HL-60 (cell line): ENCODE measurements at places on chromosomes 7 and 10.
A peak's percentile ranks its signal among the peaks of the same experiment; 100 is the strongest.

- no peak for DNase-seq
These were observed 273.6 kb downstream of the DYNC1I1 start for GRCh38 chr7:96045919-96046318.

DNA sequence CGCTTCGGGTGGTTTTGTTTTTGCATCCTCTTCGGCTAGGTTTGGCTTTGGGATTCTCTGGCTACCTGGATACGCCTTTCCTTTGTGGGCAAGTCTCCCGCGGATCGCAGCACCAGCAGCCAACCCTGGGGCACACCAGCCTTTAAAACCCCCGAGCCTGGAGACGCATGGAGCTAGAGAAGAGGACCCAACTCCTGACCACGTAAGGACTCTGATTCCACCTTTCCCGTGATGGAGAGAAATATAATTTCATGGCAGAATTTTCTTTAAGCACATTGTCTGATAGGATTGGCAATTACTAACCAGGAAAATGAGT, 535.4 kb upstream of the GALNT17 start:
- DNase-seq, result no peak

DNA sequence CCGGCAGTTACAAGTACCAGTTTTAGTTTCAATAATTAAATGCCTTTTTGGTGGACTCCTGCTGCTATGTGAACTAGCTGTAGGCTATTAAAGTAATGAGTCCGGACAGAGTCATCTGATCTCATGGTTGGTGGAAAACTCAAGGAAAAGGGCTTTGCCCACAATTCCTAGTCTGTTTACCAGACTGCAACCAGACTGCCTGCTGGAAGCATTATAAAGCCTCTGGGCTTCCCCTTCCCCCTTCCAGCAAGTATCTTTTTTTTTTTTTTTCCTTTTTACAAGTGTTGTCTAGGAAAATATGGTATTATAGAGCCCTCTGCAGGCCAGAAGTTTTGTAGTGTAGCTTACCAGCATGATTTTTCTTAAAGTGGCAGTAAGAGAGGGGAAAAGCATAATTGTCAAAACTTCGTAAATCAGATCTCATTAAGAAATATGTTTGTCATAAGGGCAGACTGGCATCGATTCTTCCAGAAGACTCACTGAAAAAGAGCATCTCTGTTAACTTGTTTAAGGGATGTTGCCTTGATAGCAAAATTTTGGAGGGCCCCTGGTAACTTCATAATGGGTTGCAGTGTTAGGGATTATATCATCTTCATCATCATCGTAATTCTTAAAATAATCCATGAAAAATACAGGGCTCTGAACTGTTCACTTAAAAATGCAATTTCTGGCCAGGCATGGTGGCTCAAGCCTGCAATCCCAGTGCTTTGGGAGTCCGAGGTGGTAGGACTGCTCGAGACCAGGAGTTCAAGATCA, 181.3 kb downstream of the TAX1BP1 start:
- peak; percentile 11 for DNase-seq

DNA sequence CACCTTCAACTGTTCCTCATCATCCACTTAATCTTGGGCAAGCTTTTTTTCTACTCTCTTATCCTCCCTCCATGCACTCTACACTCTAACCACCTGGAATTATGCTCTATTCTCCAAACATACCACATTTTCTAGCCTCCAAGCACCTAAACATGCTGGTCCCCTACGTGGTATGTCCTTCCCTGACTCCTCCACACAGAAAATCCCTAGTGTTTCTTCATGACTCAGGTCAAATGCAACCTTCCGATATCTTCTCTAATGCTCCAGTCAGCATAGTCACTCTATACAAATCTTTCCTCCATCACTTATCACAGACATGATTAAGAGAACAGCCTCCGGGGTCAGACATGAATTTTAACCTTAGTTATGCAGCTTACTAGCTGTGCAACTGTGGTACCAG, 68.8 kb downstream of the ARMH3 start:
- no peak for DNase-seq

GRCh38 chr7:148026713-148027112, 563.9 kb upstream of the C7orf33 start:
- no peak for DNase-seq

DNA sequence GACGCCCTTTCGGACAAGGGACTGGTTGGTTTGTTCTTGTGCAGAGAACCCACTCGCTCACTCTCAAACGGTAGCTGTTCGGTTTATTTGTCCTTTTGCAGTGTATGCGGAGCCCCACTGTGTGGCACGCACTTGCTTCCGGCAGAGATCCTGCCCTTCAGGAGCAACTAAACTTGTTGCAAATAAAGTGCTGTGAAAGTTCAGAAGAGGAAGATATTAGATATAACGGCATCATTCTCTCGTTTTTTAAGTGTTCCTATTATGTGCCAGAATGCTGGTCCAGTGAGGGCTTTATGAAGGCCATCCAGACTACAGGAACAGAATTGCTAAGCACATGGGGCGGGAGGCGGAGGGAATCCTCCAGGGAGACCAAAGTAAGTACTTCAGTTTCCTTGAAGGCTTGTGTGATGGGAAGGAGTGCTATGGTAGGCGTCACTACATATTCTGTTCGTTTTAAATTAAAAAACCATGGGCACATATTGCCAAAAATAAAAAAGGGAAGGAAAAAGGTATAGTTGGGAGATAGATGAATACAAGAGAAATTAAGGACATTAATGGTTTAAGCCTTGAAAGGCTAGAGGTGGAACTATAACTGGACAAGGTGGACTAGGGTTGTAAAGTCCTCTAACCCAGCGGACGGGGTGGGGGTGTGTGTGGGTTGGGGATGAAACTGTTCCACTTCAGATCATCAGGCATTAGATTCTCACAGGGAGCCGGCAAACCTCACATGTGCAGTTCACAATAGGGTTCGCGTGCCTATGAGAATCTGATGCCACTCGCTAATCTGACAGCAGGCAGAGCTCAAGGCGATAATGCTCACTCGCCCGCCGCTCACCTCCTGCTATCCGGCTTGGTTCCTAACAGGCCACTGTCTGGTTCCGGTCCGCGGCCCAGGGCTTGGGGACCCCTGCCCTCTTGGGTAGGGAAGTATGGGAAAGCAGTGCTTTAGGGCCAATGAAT, 704 bp upstream of the ERLIN1 start:
- DNase-seq, result no peak

GRCh38 chr7:111927353-111928019, 278.7 kb downstream of the DOCK4 start:
- DNase-seq, result no peak

DNA sequence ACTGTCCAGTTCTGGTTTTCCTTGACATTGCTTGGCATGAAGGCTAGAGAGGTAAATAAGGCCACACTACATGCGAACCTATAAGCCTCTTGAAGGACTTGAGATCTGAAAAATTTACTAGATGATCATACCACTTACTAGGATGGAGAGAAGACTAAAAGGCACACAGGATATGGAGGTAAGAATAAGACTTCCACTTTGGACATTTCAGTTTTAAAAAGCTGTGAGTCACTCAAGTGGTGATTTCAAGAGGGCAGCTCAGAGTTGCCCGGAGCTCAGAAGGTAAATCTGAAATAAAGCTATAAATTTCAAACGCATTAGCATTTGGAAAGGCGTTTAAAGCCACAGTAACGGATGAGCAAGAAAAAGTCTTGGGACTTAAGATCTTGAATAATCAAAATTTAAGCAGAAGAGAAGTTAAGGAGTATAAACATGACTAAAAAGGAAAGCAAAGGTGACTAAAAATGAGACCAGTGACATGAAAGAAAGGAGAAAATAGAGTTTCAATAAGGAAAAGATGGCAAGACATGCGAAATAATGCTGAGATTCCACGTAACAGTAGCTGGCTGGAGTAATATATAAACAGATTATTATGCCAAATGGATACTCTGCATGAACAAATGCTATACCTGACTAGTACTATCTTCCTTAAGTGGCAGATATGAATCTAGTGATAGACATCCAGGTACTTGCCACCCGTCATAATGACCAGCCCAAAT, 68.3 kb downstream of the SNX13 start:
- DNase-seq, result no peak

DNA sequence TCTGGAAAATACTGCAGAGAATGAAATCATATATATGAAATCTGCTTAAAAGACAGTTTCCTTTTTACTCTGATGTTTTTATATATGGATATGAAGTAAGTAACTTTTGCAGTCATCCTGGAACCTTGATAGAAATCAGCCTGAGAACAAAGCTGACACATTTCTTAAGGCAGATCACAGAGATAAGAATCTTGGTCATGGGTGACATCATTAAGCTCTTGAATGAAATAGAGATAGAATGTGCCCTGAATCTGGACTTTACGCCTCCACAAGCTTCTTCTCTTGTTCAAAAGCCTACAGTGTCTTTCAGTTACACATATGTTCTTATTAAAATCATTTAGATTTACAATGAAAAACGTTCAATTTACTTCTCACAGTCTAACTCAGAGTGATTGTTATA, 319.1 kb upstream of the CNTNAP2 start:
- DNase-seq, result no peak

DNA sequence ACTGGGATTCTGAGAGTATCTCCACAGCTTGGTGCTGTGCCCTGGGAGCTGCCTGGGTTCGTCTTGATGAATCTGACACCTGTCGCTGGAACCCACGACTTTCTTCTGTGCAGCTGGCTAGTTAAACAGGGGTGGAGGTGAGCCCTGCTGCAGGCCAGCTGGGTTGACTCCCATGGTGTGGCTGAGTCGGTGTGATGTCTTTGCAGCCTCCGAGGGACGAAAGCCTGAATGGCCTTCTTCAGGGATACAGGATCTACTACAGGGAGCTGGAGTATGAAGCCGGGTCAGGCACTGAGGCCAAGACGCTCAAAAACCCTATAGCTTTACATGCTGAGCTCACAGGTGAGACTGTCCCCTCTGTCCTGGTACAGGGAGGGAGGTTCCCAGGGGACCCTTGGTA, 508.1 kb upstream of the FOXK1 start:
- DNase-seq, result no peak

GRCh38 chr7:157658851-157659412, 322.1 kb downstream of the DNAJB6 start:
- DNase-seq, result no peak

DNA sequence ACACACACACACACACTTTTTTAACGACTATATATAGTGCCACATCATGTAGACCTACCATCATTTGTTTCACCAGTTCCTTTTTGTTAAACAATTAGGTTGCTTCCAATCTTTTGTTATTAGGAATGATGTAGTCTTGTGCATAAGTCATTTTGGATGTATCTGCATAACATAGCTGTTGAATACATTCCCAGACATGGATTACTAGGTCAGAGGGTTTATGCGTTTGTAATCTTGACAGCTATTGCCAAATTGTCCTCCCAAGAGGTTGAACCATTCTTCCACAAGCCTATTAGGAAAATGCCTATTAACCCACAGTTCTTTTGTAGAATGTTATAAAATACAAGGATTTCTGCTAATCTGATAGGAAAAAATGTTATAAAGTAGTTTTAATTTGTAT, 87.3 kb downstream of the PALS2 start:
- DNase-seq, result no peak

DNA sequence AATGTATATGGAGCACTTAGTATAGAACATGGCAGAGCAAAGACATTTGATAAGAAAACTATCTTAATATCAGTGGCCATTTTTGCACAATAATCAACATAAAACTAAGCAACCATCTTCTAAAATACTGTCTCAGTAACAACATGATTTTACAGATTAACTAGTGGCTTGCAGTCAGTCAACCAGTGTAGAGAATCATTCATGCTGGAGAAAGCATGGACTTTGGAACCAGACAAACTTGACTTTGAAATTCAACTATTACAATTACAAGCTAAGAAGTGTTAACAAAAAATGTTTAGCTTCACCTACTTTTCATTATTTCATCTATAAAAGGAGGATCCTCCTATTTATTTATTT, 27.7 kb downstream of the CUBN start:
- DNase-seq, result no peak

GRCh38 chr7:93812061-93812460, 78.5 kb downstream of the TFPI2 start:
- no peak for DNase-seq

DNA sequence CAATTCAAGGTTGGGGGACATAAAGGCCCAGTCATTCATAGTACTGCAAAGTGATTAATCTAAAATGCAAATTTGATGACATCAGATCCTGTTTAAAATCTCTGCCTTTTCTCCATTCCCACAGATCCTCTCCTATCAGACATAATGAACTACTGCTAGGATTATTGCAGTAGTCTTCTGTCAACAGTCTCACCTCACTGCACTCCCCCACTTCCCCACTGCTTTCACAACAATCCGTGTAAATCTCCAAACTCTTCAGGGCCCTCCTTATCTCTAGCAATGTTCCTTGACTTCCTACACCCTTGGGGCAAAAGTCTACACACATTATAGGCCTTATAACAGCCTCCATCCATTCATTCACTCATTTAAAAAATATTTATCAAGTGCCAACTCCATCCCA, 112.4 kb downstream of the KBTBD2 start:
- no peak for DNase-seq

GRCh38 chr10:132446661-132447445, 49.9 kb downstream of the PWWP2B start:
- peak; percentile 94 for DNase-seq

GRCh38 chr7:112892263-112892662, 102.1 kb upstream of the TMEM168 start:
- no peak for DNase-seq

GRCh38 chr7:100655908-100656674, at the start of gene ACTL6B:
ACTL6B (minus strand) TSS chr7:100656448; CDS start chr7:100656354, 94 bp downstream.
- no peak for DNase-seq

DNA sequence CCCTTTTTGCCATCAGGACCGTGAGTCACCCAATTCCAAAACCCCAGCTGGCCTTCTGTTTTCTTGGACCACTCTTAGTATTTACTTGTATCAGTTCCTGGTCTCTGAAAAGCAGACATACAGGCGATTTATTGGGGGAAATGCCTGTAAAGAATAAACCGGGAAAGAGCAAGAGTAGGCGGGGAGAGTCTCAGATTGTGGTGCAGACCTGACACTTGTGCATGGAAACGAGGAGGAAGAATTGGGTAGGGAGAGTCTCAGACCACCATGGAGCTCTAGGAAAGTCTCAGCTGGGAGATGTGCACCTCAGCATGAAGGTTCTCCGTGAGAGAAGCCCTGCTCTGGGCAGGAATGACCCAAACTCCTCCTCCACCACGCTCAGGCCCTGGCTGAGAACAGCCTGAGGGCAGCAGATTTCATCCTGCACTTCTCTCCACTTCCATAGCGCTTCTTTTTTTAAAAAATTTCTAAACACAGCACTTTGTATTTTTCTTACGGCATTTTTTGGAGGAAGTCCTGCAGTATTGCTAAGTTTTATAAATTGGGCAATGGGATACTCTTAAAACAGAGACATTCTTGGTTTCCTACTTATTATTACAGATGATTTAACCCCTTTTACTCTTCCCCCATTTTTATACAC, 6.1 kb upstream of the TASOR2 start:
- DNase-seq, result no peak

GRCh38 chr10:63677001-63677400, 155.8 kb downstream of the REEP3 start:
- no peak for DNase-seq
